ENCODE measurements at places on chromosomes 5 and 9.

GRCh38 chr5:122897283-122897602 is 51.8 kb downstream of the SNX24 start:
- DNase-seq, result no peak

DNA sequence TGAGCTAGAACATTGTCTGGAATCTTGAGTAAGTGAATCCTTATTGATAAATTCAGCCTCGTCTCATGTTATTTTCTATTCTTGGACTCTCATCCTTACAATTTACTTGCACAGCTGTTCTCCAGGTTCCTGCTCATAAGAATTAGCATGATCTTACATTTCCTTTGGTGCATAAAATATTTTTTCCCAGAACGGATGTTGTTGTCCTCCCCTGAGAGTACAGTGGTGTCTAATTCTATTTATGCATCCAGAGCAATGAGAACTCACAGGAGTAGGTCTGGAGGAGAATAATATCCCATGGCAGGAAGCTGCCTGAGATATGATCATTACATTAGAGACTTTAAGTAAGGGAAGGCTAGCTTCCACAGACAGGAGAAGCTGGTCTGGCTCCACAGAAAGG is 178.4 kb upstream of the MAST4 start:
- no peak for DNase-seq

DNA sequence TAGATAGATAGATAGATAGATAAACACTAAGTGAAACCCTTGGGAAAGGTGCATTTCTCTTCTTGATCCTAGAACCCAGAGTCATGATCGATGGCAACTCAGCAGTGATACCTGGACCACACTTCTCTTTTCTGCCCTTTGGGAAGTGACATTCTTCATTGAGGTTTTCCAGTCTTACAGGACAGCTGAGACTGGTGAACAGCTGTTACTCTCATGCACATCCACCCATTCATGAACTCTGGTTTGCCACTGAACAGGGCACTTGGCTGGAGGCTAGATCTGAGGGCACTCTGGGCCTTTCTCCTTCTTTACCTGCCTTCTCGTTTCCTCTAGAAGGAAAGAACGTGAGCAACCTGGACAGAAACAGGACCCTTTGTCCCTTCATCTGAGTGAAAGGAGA is 164.5 kb downstream of the DRD1 start:
- DNase-seq, result no peak

GRCh38 chr5:174903172-174903732 is 178.9 kb downstream of the MSX2 start:
- peak; percentile 16 for DNase-seq

- DNase-seq, result peak; percentile 60
Measured at GRCh38 chr5:12023614-12024241, 119.5 kb upstream of the CTNND2 start.

- DNase-seq, result peak; percentile 96
Measured at GRCh38 chr9:136118320-136119060, at the start of gene TMEM250. TMEM250 (minus strand) TSS chr9:136118875; CDS start chr9:136116900, 1,975 bp downstream.

GRCh38 chr5:143334903-143335302 is 68.6 kb downstream of the NR3C1 start:
- DNase-seq, result no peak

DNA sequence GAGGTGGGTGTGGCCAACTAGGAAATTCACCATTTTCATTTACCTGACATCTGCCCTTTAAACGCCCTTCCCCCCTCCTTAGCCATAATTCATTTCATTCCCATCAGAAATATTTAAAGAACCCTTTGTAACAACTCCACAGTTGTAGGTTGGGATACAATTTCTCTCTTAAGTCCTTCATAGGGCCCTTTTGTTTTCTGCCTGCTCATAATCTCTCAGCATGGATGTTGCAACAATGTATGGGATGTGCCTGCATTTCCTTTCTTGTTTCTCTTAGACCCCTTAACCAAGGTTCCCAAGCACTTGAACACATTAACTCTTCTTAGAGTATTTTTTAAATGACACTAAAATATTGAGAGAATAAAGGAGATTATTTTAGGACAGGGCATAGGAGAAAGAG is 51.7 kb upstream of the MYO10 start:
- no peak for DNase-seq

DNA sequence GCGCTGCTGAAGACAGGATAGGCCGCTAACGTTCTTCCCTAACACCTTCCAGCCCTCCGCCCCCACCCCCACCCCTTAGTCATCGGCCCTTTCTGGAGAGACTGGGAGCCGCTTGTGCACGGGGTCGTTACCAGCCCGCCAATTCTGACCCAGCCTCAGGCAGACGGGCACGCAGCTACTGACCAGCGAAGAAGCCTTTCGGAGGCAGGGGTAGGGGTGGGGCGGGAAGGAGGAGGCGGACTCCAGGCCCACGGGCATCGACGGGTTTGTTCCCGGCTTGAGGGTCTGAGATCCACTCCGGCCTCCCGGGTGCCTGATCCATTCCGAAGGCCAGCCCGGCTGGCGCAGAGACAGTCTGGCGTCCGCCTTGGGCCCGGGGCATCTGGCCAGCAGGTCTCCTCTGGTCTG is 729 bp upstream of the HAND1 start:
- no peak for DNase-seq

GRCh38 chr9:31243386-31243785 is 1141.1 kb upstream of the ACO1 start:
- no peak for DNase-seq

- peak; percentile 77 for DNase-seq
Measured at GRCh38 chr5:17203329-17204132, 13.9 kb upstream of the BASP1 start.

DNA sequence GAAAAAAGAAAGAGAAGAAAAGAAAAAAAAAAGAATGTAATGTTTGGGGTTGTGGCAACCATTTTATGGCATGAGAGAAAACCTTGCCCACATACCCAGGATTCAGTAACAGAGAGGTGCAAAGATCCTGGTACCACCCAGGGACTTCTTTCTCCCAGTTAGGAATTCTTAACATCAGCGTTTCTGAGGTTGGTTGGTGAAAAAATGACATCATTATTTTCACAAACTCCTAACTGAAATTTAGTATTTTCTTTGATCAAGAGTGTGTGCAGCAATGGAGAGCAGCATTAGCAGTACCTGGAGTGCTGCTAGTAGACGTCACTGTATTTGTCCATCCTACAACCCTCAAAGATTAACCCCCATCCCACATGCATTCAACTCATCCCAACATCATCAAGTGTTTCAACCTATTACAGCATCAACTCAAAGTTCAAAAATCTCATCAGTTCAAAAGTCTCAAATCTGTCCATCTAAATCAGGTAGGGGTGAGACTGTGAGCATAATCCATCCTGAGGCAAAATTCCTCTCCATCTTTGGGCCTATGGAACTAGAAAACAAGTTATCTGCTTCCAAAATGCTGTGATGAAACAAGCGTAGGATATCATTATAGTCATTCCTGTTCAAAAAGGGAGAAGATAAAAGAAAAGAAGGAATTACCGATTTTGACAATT is 60.1 kb upstream of the MSX2 start:
- no peak for DNase-seq

DNA sequence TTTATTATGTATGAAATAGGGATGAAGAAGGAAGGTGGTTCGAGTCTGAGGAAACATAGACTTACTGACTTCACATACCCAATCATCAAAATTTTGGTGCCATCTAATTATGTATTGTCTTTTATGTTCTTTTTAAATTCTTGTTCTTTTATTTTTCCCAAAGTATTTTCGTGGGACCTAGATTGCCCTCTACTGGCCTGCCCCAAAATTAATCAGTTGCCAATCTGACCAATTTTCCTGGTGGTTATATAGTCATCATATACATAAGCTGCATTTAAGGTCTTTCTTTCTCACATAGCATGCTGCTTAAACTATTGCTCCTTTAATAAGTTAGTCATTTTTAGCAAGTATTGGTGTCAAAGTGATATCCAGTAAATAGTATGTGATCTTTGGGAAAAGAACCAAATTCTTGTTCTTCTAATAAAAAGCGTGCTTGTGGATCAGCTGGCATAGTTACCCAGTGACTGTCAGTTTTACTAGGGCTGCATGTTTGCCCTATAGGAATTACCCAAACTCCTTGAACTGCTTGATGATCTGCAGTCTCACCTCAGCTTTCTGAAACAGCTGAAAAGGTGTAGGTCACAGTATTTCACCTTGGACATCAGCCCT is 223.5 kb downstream of the SH3GL2 start:
- DNase-seq, result peak; percentile 28

- no peak for DNase-seq
Measured at GRCh38 chr5:94815313-94816039, 197.0 kb downstream of the SLF1 start.

DNA sequence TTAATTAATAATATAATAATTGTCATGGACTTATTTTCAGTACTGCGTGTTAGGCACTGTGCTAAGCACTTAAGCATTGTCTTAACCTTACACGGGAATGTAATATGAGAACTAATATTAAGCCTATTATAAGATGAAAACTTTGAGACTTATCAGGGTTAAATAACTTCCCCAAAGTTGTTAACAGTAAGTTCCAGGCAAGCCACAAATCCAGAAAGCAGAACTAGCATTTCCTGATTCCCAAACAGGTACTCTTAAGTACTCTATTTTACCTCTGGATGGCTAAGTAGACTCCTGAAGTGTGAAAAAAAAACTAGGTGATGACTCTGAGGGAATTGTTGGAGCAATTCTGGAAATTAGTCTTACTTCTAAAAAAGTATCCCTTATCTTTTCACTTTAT is 23.8 kb downstream of the GABRG2 start:
- DNase-seq, result no peak

DNA sequence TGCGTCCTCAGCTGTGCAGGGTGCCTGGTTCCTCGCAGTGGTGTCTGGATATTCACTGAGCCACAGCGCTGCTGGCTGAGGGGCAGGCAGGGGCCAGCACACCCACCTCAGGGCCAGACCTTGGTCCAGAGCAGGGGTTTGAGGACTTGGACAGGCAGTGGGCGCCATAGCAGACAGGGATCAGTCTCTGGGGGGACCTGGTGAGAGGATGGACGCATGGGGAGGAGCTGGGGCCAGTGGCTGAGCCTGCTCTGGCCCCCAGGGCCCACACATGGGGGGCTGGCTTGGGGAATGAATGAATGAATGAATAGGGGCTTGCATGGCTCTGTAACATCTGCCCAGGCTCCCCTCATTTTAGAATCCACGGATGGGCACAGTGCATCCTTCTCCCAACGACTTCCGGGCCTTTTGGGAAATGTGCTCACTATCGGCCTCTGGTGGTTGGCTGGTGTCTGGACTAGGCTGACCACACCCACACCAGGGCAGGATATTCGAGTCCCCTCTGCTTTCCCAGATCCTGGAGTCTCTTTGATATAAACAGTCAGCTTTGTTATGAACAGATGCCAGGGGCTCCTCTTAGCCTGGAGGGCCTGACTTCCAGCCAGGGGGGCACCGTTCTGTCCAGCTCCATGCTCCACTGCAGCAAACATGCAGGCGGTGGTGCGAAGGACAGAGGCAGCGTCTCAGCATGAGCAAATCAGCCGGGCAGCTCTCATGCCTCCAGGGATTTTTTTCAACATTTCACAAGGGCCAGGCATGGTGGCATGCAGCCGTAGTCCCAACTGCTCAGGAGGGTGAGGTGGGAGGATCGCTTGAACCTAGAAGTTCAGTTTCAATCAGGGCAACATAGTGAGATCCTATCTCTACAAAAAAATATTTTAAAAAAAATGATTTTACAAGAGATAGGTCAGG is 62.6 kb downstream of the NEK6 start:
- DNase-seq, result peak; percentile 69

DNA sequence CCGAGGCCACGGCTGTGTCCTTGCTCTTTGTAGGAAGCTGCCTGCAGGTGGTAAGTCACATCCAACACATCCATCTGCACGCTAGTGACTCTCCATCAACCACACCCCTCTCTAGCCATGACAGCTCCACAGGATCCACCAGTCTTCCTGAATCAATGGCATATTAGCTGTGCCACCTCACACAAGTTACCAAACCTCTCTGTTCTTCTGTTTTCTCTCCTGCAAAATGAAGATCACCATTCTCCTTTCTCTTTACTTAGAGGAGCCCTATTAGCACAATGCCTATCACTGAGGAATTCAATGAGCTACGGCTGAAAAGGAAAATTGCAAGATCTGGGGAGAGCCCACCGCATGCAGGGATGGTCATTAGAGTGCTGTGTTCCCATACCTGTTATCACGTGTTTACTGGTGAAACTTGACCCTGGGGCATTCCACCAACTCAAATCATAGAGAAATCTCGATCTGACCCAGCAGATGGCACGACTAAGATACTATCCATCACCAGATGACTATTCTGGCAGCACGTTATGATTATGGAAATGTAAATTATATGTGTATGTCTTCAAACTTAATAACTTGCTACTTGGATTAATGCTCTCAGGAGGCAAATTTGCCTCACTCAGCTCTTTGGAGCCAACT is 20.9 kb downstream of the WHRN start:
- no peak for DNase-seq

DNA sequence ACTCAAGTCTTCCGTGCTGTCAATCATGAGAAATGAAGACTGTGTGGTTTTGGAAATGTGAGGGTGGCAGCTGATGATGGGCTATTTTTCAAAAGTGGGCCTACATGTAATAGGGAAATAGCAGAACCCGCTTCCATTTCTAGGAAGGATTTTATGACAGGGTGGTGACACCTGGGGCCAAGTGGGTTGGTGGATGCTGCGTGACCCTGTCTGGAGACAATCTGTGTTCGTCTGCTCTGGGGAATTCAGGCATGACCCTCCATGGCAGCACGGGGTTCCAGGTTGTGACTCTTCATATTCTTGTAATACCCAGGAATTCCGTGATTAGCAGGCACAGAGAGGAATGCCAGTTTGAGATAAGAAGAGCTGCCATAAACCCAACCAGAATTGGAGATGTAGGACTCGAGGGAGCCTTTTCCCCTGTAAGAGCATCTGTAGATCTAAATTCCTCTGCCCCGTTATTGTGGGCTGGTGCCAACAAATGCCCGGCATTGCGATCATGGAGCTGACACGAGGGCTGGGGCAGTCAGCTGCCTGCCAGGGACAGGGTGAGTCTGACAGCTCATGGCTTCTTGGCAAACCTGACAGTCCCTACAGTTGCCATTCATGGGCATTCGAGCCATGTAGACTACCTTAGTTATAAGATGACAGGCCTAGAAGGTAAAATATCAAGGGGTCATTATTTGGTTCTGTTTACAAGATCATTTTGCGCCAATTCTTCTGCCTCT is 279.7 kb downstream of the GADD45G start:
- no peak for DNase-seq

- DNase-seq, result peak; percentile 42
Measured at GRCh38 chr9:101235105-101235866, 149.5 kb downstream of the BAAT start.

DNA sequence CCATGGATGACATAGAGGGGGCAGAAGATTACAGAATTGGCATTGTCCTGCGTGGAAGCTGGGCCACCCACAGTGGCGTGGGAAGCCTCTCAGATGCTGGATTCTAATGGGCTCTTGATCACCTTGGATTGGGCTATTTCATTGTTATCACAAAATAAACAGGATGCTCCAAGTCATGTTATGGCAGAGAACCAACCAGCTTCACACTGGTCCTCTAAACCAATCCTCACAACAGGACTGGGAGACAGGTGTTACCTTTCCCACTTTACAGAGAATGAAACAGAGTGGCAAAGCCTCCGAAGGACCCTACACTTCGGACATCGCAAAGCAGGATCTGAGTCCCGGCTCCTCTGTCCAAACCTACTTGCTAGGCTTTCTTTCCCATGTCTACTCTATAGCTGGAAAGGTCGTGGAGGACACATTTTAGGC is 455 bp upstream of the SMIM3 start:
- DNase-seq, result no peak

Data from MCF 10A (cell line).